ENCODE measurements at places on chromosomes 1 and 21.

DNA sequence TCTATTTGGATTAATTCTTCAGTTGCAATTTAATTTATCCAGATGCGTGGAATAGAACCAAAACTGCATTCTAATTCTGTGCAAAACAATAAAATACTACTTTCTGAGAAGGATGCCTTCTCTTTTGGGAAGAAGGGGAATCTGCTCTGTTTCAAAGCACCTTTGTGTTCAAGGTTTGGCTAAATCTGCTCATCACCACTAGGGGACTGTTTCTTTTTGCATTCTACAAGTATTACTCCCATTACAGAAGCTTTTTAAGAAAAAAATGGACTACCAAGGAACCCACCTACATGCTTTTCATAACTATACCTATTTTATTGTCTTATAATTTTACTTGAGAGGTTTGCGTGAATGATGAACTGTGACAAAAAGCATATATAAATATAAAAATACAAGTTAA lies 18.2 kb downstream of the MRPS6 start:
- DNase-seq, result no peak

- no peak for DNase-seq
Observed at GRCh38 chr1:10671090-10671489, 125.4 kb downstream of the CASZ1 start.

DNA sequence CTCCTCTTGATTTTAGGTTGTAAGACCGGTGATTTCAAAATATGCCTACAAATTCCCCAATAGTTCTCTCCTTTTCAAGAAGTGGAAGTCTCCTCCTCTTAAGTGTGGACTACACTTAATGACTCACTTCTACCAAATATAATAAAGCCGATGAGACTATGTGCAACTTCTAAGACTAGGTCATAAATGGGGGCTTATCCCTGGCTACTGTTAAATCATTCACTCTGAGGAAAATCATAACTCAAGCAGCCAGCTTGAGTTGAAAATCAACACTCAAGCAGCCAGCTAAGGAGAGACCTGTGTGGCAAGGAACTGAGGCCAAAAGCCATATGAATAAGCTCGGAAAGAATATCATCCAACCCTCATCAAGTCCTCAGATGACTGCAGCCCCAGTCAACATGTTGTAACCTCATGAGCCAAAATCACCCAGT lies 49.6 kb upstream of the PSMG1 start:
- peak; percentile 75 for DNase-seq

DNA sequence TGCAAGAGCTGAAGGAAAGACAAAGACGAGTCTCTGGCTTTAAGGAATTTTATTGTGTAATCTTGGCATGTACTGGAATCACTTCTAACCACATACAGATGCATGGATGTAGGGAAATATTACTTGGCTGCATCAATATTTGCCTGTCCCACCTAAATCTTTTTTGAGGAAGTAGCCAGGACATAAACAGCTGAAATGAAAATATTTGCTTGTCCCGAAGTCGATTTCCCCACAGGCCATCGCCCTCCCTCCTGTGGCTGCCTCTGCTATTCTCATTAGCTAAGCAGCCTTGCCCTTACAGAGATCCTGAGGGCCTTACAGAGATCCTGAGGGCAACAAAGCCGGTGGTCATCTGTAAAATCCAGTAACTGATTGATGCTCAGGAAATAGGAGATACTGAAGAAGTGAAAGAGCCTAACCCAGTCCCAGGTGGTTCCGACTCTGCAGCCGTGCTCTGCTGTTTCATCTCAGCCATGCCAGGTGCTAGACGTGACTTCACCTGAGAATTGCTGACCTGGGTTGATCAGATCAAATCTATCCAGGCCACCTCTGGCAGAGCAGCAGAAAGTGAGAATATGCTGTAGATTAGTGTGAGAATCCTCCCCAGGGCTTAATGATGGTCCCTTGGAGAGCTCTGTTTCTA lies 25.5 kb downstream of the MAN1C1 start:
- DNase-seq, result peak; percentile 29

GRCh38 chr1:8712413-8713231 lies 104.8 kb downstream of the RERE start:
- DNase-seq, result peak; percentile 84

GRCh38 chr1:61052395-61053225 lies 29.8 kb upstream of the NFIA start:
- no peak for DNase-seq

DNA sequence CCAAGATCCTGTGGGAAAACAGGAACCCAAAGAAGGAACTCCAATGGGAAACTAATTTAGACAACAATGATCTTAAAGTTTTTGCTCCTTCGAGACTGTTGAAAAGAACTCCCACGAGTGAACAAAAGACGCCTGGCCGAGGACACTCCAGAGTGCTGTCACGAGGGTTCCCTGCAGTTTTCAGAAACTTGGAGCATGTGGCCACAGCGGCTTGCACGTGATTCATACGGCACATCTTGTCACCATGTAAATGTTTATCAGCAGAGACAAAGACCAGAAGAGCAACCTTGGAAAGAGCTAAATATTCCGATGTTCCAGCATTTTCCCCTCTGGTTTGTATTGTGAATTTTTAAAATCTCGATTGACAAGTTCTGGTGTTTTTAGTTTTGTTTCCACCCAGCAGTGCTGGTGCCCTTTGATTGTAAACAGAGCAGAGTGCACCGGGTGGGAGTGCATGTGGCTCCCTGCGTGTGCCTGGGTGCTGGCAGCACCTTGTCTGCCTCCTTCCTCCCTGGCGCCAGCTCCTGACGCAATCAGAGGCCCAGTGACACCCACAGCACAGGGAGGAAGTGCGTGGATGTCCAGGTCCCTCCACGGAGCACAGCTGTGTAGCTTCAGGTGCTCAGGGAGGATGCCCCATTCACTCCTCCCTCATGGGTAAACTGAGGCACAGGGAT lies 23.0 kb downstream of the LRRC3 start:
- DNase-seq, result no peak

DNA sequence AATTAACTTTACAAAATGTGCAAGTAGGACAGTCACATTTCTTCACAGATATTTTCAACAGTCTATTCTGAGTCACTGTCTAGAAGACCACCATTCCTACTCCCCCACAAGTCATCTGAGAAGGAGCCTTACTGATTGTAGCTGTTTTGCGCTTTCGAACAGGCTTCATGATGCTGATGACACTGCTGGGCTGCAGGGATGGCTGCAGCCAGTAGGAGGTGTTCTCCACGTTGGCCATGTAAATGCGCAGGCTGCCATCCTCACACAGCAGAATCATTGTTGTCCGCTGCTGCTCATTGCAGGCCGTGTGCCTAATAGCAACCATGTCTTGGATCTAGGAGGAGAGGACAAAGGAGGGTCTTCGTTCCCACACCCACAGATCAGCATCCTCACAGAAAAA lies 56.9 kb downstream of the UBR4 start:
- DNase-seq, result no peak

DNA sequence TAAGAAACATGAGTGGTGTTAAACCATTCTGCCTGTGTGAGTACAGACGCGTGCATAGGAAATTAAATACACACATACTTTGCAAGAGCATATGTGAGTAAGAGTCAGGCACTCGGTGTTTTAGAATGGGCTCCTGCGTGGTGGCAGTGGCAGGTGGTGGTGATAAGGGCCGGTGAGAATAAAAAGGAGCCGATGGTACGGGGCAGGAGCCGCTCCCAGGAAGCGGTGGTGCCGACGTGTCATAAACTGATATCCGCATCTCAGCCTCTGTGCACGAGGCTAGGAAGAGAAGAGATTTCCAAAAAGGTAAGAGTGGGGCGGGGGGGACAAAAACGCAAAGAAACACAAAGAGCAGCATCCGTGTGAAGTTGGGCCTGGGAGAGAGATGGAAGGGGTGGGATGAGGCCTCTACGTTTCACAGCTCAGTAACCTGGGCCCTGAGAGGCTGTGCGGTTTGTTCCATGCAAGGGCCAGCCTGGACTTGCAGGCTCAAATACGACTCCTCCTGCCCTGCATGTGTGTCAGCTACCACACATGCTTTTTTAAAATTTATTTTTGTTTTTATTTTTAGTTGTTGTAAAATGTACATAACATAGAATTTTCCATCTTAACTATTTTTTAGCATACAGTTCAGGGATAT lies 127.7 kb upstream of the COL6A1 start:
- DNase-seq, result no peak

- DNase-seq, result no peak
Observed at GRCh38 chr1:206824331-206824730, 41.1 kb upstream of the IL20 start.

DNA sequence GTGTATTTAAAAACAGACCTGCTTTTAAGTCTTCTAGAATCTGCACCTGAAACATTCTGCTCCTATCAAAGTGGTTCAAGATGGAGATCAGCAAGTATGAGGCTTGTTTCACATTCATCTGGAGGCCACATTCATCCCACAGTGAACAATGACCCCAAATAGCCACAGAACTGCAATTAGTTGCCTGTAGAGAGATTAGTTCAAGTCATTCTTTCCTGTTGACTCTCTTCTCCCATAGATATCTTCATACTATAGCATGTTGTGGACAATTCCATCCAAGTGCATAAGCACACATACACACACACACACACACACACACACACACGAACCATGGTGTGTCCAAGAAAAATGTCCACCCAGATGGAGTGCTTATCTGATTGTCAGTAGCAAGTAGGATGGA lies 101.7 kb upstream of the FGGY start:
- no peak for DNase-seq

- peak; percentile 24 for DNase-seq
Observed at GRCh38 chr21:32565856-32566465, 19.4 kb downstream of the TCP10L start.

- no peak for DNase-seq
Observed at GRCh38 chr1:155396874-155397476, 76.3 kb downstream of the RUSC1 start.

DNA sequence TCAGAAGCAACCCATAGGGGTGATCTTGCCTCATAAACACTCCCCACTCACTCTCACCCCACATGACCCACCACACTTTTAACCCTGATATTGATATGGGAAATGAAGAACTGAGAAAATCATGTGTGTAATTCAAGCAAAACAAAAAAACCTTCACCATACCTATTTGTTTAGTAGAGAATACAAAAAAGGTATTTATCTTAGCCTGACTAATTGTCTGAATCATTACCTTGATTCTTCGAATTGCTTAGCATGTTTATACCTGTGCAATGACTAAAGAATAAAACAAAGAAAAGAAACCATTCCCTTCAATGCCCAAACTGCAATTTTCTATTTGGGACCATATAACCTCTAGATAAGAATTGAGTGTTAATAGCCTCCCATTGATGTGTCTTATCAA lies 1.8 kb downstream of the CLDN17 start:
- DNase-seq, result no peak

DNA sequence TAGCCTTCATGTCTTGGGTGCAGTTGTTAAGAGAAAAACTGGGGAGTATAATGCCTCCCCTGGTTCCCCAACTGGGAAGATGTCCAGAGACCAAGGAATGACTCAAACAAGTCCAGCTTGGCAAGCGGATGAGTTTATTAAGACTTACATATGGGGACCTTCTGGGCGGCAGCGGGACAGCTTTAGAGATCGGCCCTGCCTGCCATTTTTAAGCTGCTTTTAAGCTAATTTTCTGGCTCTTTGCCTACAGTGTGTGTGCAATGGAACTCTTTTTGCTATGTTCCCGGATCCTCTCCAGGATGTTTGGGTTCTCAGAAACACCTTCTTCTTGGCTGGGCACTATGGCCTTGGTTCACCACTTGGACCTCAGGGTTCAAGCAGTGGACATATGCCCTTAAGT lies 99.5 kb downstream of the RYR2 start:
- no peak for DNase-seq

GRCh38 chr1:116262207-116262994 lies 110.6 kb upstream of the ATP1A1 start:
- DNase-seq, result no peak

DNA sequence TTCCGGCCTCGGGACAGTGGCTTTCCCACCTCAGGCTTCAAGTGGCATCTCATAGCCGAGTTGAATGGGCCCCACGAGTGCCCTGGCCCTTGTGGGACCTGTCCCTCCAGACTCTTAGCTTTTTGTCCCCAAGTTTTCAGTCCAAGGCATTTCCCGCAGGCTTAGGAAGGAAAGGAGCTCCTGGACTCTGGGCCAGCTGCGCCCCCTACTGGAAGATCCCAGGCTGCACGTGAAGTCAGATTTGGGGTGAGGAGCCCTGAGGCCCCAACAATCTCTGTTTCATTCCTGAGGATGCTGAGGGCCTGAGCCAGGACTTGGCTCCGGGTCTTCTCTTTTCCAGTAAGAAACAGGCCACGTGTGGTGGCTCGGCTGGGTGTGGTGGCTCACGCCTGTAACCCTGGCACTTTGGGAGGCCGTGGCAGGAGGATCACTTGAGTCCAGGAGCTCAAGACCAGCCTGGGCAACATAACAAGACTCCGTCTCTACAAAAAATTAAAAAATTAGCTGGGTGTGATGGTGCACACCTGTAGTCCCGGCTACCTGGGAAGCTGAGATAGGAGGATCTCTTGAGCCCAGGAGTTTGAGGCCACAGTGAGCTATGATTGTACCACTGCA lies 67.4 kb downstream of the ARHGEF10L start:
- peak; percentile 54 for DNase-seq

DNA sequence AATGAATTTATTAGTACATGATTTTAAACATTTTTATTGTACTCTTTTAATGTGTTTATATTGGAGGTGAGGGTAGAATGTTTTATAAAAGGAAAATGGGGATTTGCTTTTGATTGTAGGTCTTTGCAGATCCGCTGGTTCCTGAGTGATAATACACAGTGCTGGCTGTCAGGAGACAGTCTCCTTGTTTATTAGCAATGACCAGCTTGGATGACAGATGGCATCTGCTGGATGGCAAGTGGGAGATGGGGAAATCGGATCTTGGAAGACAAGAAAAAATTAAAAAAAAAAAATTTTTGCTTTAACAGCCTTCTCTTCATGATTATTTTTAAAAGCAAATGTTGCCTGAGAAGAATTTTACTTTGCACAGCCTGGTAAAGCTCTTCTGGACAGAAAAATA lies 4.4 kb upstream of the PHTF1 start:
- no peak for DNase-seq

GRCh38 chr1:156601892-156602291 lies 613 bp upstream of the GPATCH4 start:
- no peak for DNase-seq

GRCh38 chr1:86472767-86473166 lies 4.0 kb downstream of the CLCA1 start:
- DNase-seq, result no peak

GRCh38 chr1:30715216-30715615 lies 8.2 kb downstream of the MATN1 start:
- no peak for DNase-seq

DNA sequence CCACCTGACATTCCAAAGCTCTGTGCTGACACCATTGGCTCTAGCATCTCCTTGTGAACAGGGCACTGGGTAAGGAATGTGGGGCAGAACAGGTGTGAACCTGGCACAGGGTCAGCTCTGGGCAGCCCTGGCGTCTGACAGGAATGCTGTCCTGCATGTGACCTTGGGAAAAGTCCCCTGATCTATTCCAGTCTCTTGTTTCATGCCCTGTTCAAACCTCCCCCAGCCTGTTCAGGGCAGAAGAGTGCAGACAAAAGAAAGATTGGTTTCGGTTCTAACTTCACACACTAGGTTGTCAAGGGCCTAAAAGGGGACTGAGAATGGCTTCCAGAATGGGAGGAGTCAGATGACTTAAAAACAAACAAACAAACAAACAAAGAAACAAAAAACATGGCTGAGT lies 27.6 kb upstream of the SDHB start:
- no peak for DNase-seq

- DNase-seq, result no peak
Observed at GRCh38 chr1:87563211-87563610, 234.5 kb downstream of the LMO4 start.

Data from stromal cell of bone marrow (primary cell).